ENCODE measurements at places on chromosomes 4 and X.

GRCh38 chrX:134024686-134025377, 39.4 kb upstream of the GPC3 start:
- DNase-seq = no peak

DNA sequence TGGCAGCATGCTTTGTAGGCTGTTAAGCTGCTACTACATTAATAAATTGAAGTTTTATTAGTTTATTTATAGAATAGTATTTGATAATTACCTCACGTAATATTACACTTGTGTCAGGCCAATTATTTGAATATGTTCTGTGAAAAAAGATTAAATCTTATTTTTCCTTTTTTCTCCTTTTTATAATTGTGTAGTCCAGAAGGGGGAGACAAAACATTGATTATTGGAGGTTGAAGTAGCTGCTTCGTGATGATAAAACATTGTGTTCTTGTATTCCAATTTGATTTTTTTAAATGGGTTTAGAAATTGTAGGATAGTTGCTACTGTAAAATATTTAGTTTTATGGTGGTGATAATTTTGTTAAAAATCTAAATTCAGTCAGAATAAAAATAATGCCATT, 85.7 kb downstream of the DIAPH2 start:
- no peak for DNase-seq

GRCh38 chr4:186068581-186069348, at the start of gene TLR3:
TSS of gene TLR3 (plus strand) at chr4:186069156. CDS start at chr4:186076620, 7,464 bp downstream.
- no peak for DNase-seq

GRCh38 chr4:103774326-103774825, 54.6 kb upstream of the TACR3 start:
- DNase-seq = no peak

- DNase-seq = no peak
These were observed 857.4 kb downstream of the FAT4 start for GRCh38 chr4:126172126-126172525.
